ENCODE measurements at places on chromosomes 3 and 15.

- H3K27me3 ChIP-seq: no peaks in the 10 kb centered on the region
- H3K4me3 ChIP-seq: peak overlapping the region; percentile 68
- no peak for DNase-seq
- H3K27ac ChIP-seq: peak overlapping the region; percentile 96
- H3K4me1 ChIP-seq: peaks cover 83% of the 10 kb centered on the region
These were observed 12.0 kb downstream of the TRAT1 start for GRCh38 chr3:108834551-108834950.

DNA sequence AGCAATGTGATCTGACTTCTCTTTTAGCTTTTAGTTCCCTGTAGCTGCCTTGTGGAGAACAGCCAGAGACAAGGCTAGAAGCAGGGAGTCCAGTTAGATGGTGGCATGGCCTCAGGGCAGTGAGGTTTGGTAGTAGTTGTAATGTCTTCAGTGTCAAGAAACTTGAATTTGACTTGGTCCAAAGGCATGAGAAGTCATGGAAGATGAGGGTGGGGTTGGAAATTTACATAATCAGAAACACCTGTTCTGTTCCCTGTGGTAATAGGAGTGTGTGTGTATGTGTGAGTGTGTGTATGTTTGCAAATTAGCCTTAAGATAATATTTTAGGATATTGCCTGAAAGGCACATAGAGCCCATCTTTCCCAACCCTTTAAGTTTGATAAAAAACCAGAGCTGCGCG, 55.2 kb upstream of the GCNT3 start:
- H3K4me1 ChIP-seq: peaks cover 3% of the 10 kb centered on the region
- no peaks in the 10 kb centered on the region for H3K36me3 ChIP-seq
- no peak overlapping the region for H3K27ac ChIP-seq
- no peak for DNase-seq
- H3K4me3 ChIP-seq: no peak overlapping the region
- peaks cover 14% of the 10 kb centered on the region for H3K27me3 ChIP-seq

- no peaks in the 10 kb centered on the region for H3K27me3 ChIP-seq
- no peak overlapping the region for H3K27ac ChIP-seq
- no peaks in the 10 kb centered on the region for H3K4me1 ChIP-seq
- no peak overlapping the region for H3K4me3 ChIP-seq
These were observed 28.6 kb upstream of the MINAR1 start for GRCh38 chr15:79403501-79403900.

DNA sequence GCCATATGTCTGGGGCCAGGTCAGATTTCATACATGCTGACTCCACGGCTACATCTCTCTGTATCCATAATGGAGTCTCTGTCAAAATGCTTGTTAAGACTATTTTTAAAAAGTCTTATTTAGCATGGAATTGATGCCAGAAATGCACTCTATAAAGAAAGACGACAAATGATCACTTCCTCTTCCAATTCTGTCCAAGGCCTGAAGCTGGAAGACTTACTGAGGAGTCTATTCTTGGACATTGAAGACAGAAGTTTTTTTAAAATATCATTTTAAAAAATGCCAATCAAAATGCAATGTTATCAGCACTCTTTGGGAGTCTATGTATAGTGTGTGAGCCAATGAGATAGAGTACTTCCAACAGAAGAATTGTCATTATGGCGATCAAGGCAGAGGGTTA, 27.9 kb upstream of the NMNAT3 start:
- no peaks in the 10 kb centered on the region for H3K4me1 ChIP-seq
- no peaks in the 10 kb centered on the region for H3K36me3 ChIP-seq
- DNase-seq: no peak
- H3K27me3 ChIP-seq: peaks cover 3% of the 10 kb centered on the region

DNA sequence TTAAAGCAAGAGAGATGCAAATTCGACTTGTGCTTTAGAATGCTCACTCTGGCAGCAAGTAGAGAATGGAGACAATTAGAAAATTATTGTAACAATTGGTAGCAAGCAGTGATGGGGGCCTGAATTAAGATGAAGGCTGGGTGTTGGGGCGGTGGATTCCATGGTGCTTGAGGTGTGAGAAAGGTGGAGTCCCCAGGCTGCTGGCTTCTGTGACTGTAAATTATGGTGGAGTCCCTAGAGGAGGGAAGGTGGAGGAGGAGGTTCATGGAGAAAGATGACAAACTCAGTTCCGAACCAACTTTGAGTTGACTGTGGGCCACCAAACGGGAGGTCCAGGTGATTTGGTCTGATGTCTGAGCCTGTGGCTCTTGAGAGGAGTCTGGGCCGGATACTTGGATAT, 10.7 kb upstream of the SMAD3 start:
- no peaks in the 10 kb centered on the region for H3K36me3 ChIP-seq
- H3K4me3 ChIP-seq: no peak overlapping the region
- no peak overlapping the region for H3K27ac ChIP-seq
- no peak for DNase-seq
- no peaks in the 10 kb centered on the region for H3K27me3 ChIP-seq
- H3K4me1 ChIP-seq: peaks cover 30% of the 10 kb centered on the region

DNA sequence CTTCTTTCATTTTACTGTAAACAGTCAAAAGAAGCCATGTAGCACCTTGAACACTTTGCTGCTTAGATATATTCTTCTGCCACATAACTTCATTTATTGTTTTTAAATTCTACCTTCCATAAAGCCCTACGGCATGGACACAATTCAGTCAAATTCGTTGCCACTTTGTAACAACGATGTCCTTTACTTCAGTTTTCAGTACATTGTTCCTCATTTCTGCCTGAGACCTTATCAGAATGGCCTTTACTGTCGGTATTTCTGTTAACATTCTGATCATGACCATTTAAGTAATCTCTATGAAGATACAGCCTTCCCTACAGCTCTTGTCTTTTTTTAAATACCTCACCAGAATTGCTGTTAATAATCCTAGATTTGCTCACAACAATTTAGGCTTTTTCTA, 466.9 kb downstream of the NAALADL2 start:
- no peaks in the 10 kb centered on the region for H3K4me1 ChIP-seq
- no peaks in the 10 kb centered on the region for H3K36me3 ChIP-seq
- no peak for DNase-seq
- H3K27me3 ChIP-seq: no peaks in the 10 kb centered on the region

DNA sequence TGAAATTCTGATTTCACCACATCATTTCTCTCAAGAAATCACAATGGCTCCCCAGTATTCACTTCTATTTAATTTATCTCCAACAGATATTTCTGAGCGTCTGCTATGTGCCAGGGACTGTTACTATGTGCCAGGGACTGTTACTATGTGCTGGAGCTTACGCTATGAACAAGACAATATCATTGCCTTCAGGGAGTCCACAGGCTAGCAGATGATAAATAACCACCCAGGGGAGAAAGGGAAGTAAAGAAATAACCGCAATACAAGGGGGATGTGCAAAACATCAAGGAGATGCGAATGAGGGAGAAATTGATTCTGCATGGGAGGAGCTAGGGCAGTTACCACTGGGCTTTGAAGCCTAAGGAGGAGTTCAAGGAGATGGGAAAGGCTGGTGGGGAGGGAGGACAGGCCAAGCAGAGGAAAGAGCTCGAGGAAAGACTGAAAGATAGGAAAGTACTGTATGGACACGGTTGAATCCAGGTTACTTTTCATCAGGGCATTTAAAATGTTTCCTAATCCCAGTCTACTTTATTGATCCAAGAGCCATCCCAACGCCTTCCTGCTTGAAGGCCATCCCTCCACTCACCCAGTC, 2.5 kb downstream of the THSD4 start:
- DNase-seq: no peak
- H3K27me3 ChIP-seq: peaks cover 50% of the 10 kb centered on the region
- no peaks in the 10 kb centered on the region for H3K36me3 ChIP-seq
- H3K4me3 ChIP-seq: no peak overlapping the region

GRCh38 chr15:32982001-32982400, 212.5 kb downstream of the FMN1 start:
- H3K4me1 ChIP-seq: no peaks in the 10 kb centered on the region
- no peak overlapping the region for H3K27ac ChIP-seq
- H3K4me3 ChIP-seq: no peak overlapping the region
- H3K36me3 ChIP-seq: no peaks in the 10 kb centered on the region
- H3K27me3 ChIP-seq: no peaks in the 10 kb centered on the region
- DNase-seq: no peak

DNA sequence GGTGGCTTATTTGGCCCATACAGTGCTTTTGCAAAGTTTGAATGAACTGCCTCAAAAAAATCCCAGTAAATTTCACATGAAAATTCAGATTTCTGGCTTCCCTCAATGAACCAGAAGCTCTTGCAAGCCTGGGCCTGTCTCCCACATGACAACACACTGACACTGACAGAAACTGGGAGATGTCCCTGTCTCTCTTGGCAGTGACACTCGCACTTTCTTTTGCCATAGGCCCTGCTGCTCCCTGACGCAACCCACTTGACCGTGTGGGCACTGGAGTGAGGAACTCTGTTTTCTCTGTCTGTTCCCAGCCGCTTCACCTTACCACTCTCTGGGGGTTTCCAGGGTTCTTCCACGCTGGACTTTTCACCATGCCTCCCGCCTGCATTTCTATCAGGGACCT, 524.5 kb downstream of the SHQ1 start:
- no peaks in the 10 kb centered on the region for H3K36me3 ChIP-seq
- H3K27me3 ChIP-seq: peaks cover 6% of the 10 kb centered on the region
- DNase-seq: no peak
- H3K27ac ChIP-seq: no peak overlapping the region
- H3K4me3 ChIP-seq: no peak overlapping the region
- no peaks in the 10 kb centered on the region for H3K4me1 ChIP-seq

DNA sequence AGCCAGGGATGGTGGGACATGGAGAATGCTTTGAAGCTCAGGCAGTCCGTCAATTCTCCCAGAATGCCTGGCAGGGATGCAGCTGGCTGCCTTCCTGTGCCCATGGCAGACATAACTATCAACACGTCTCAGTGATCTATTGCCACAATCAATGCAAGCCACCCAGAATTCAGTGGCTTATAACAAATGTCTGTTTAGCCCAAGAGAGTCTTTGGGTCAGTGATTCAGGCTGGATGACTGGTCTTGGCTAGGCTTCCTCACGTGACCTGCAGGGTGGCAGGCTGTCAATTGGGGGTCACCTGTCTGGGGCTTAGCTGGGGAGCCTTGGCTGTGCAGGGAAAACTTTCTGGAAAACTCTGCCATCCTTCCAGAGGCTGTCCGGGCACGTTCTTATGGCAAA, 213.1 kb upstream of the LRRFIP2 start:
- DNase-seq: no peak
- H3K27ac ChIP-seq: no peak overlapping the region
- no peaks in the 10 kb centered on the region for H3K4me1 ChIP-seq
- H3K27me3 ChIP-seq: no peaks in the 10 kb centered on the region

- peaks cover 11% of the 10 kb centered on the region for H3K36me3 ChIP-seq
- peak overlapping the region; percentile 86 for H3K4me3 ChIP-seq
- DNase-seq: peak; percentile 84
- peaks cover 69% of the 10 kb centered on the region for H3K4me1 ChIP-seq
These were observed 2.4 kb downstream of the EHD4 start for GRCh38 chr15:41969851-41970431.
